Activated CD4-positive, alpha-beta T cell treated with anti-CD3 and anti-CD28 coated beads, Interleukin-2, Interleukin-4, amounts not matched to agents 100 ng/mL and 50 ng/mL, durations not matched to agents 16 hours and 8 hours (primary cell): ENCODE measurements at places on chromosomes 2 and 18.
A peak's percentile ranks its signal among the peaks of the same experiment; 100 is the strongest.

- DNase-seq, result no peak
Observed at GRCh38 chr2:232405943-232406510, 617 bp upstream of the ALPG start.

DNA sequence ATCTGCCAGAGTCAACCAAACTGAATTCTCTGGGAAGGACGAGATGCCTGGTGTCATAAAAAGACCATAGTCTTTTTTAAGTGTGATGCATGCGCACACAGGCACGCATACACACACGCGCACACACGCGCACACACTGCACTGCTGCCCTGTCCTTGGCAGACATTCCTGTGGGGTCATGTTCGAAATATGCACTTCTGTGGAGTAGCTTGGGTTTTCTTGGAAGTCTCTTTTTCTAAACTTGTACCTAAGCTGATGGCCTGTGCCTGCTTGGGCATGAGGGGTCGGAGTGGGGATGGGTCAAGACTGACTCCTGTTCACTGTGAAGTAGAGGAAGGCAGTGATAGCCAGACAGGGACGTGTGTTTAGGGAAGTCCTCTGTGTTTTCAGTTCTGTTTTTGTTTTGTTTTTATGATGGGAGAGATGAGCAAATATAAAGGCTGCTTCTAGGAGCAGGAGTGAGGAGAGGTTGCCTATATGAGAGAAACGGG is 4.0 kb upstream of the RMC1 start:
- DNase-seq, result no peak

- no peak for DNase-seq
Observed at GRCh38 chr2:76312236-76312635, 601.5 kb upstream of the GCFC2 start.

GRCh38 chr18:3148930-3149535 is 70.7 kb downstream of the MYOM1 start:
- no peak for DNase-seq

DNA sequence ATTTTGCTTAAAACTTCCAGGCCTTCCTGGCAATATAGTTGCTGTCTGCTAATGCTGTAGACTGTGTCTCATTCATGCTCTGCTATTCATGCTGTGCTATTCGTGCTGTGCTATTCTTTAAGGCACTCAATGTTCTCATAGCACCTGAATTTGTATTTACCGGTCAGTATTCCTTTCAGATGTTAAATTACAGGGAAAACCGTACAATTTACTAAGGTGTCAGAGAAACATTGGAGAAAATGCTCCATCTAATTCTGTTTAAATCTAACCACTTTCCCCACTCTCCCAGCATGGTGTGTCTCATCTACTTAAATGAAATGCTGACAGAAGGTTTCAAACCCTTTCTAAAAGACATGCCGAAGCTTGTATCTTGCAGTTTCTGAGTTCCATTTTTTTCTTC is 25.0 kb downstream of the FAM171B start:
- no peak for DNase-seq

- DNase-seq, result peak; percentile 72
Observed at GRCh38 chr2:45904267-45904945, 252.9 kb downstream of the PRKCE start.

DNA sequence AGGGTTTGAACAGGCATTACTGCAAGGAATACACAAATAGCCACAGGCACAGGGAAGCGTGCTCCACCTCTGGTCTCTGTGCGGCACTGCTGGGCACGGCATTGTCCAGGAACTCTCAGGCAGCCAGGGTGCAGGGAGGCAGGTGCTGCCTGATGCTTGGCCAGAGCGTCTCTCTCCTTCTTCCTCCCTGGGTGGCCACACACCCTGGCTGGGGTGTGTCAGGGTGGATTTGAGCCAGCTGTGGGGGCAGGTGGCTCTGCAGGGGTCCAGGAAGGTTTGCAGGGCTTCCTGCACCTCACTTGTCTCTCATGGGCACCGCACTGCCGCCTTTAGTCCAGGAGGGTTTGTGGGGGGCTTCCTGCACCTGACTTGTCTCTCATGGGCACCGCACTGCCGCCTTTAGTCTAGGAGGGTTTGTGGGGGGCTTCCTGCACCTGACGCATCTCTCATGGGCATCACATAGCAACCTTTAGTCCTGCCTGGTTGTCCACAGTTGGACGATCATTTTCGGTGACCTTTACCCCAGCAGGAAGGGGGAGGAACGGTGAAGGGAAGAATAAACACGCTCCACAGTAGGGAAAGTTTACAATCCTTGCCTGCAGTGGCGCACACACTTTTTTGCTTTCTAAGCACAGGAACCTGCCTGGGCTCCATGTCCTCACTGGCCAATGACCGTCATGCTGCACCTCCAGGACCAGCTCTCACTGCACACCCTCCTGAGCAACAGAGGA is 332.9 kb downstream of the EIPR1 start:
- no peak for DNase-seq

GRCh38 chr2:188678882-188679281 is 295.3 kb upstream of the COL3A1 start:
- no peak for DNase-seq

DNA sequence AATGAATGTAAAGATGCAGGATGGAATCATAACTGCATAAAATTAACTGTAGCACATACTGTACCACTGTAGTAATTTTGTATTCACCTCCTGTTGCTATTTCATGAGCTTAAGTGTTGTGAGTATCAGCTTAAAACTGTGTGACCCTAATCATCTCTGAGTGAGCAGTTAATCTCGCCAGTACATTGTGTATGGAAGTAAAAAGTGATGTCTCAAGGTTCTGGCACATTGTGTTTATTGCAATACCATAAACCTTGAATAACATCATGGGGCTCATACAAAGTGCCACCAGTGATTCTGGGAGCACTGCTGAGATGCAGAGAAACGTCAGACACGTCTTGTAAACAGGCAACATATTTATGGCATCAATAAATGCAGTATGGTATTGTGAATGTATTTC is 124.5 kb downstream of the PMAIP1 start:
- no peak for DNase-seq

GRCh38 chr2:217951521-217952247 is 51.1 kb downstream of the TNS1 start:
- DNase-seq, result no peak

DNA sequence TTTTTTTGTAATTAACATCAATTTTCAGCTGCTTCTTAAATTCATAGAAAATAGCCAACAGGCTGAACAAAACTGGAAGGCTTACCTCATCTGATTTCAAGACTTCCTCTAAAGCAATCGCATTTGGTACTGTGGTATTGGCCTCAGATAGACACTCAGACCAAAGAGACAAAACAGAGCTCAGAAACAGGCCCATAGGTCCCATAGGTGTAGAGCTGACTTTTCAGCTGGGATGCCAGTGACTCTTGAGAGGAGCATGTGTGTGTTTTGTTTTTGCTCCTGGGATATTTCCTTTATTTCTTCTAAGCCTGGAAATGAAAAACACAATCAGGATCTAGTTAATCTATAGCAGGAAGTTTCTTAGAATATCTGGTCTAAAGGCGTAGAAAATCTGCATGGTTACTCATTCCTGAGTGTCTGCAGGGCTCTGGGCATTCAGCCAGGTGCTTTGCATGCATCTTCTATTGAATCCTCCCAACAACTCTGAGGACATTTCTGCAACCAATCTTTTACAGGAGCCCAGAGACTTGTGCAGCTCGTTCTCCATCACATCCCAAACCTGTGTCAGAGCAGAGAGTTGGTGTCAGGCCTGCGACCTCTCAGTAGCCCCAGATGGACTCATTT is 190.8 kb downstream of the RTP5 start:
- DNase-seq, result no peak

- peak; percentile 53 for DNase-seq
Observed at GRCh38 chr2:27016801-27017325, 15.9 kb upstream of the TMEM214 start.

GRCh38 chr2:140861666-140862065 is 1269.2 kb downstream of the LRP1B start:
- DNase-seq, result no peak

GRCh38 chr2:229314117-229314516 is 43.0 kb upstream of the PID1 start:
- DNase-seq, result no peak

GRCh38 chr2:68253219-68254068 is 1.1 kb upstream of the PPP3R1 start:
- peak; percentile 51 for DNase-seq

GRCh38 chr2:66030553-66030952 is 404.4 kb upstream of the MEIS1 start:
- no peak for DNase-seq

- DNase-seq, result no peak
Observed at GRCh38 chr2:235493402-235493774, 455 bp upstream of the AGAP1 start.

DNA sequence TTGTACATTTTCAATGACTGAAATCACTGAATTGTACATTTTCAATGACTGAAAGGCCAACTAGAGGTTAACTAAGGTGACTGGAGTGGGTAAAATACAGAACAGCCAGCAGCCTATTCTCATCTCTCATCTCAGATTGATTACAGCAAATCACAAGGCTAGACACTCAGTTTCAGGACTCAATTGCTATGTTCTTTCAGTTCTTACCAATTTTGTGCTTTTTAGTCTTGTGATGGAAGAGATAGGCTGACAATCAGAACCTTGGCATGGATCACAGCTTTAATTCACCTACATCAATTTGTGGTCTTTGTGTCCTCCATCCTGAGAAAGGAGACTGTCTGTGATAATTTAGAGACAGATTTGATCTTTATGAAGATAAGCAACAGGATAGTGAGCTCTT is 124.7 kb downstream of the GULP1 start:
- no peak for DNase-seq

DNA sequence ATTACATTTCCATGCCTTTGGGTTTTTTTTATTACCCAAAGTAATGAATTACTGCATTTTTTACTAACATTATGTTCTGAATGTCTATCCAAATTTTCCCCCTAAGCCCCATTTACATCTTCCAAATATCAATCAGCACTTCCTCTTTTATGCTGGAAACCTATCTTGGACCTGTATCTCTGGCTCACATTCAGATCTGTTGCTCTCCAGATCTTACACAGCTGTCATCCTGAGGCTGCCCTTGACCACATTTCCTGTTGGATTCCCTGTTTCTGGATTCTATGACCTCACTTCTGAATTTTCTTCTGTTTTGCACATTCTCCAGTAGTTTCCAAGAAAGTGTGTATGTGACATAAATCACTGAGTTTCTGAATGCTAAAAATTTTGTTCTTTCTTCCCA is 146.7 kb downstream of the PDE1A start:
- DNase-seq, result no peak
